ENCODE measurements at places on chromosomes 2 and 18.

- no peak for DNase-seq
Measured at GRCh38 chr2:144711630-144712549, 192.0 kb upstream of the ZEB2 start.

- no peak for DNase-seq
Measured at GRCh38 chr2:121000804-121001203, 265.1 kb downstream of the GLI2 start.

DNA sequence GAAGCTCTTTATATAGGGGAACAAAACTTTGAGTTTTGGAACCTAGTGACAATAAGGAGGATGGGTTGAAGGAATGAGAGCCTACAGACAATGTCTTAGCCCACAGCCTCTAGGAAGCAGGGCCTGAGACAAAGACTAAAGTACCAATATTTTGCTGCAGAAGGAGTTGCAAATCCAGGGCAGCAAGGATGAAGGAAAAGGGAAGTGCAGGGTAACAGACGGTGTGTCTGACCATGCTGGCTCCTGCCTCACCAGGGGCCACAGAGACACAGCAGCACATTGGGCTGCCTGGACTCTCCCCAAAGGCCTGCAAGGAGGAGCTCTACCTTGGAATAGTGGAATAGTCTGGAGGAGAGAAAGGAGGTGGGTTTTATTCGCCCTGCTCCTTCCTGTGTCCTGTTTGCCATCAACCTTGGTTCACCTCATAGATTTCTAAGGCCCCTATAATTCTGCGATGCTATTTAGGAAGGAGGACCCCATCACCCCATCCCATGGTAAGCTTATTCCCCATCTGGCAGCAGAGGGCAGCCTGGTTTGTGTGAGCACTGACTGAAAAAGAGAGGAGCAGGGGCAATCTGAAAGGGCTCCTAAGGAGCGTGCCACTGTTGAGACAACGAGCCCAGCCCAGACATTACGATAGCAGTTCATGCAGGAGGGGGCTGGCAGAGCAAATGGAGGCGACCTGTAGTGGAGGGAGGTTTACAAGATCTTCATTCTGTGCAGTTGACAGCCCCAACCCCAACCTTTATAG, 143.4 kb downstream of the MGAT5 start:
- no peak for DNase-seq

DNA sequence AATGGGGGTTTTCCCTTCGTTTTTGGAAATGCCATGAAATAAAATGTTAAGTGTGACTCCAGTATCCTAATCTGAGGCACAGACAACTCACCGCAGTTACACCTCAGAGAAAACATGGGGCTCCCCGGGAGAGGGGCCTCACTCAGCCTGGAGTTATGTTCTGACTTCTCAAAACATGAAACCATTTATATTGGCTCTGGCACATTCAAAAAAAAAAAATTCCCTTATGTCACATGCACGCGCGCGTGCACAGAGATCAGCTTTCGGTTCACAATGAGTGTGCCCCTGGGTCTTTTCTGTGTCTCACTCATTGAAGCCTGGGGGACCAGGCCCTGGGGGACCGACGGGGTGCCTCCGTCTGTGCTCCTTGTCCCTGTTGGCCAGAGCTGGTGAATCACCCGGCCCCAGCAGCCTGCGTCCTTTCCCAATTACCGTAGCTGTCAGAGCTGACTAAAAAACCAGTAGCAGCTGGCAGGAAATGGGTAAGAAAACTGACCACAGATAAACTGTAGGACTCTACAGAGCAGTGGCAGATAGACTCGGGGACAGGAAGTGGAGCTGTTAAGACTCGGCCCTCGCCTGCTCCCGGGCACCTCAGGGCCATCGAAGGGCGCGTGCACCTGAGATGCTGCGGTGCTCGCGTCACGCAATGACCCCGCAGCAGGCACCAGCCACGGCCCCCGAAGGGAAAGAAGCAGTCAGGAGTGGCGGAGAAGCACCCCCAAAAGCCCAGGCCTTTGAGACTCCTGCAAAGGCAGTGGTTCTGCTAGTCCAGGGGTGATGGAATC, 138.3 kb upstream of the ID2 start:
- peak; percentile 98 for DNase-seq

GRCh38 chr18:58175786-58176176, 131.8 kb downstream of the NEDD4L start:
- no peak for DNase-seq

DNA sequence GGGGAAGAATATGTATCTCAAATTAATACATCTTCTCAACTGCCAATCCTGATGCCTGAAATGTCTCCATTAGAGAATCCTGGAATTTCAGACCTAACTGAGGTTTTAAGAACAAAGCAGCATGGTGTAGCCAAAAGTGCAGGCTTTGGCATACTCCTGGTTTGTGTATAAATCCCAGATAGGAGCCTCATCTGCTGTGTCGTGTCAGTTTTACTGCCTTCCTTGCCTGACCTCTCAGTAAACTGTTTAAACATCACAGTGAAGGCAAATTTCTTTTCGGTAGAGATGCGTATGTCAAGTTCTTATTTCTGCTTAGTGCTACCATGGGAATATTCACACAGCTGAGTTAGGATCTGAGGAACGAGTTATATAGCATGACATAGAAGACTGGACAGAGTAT, 7.3 kb downstream of the SCG2 start:
- DNase-seq, result no peak

- no peak for DNase-seq
Measured at GRCh38 chr2:8368463-8368862, 313.4 kb upstream of the ID2 start.

DNA sequence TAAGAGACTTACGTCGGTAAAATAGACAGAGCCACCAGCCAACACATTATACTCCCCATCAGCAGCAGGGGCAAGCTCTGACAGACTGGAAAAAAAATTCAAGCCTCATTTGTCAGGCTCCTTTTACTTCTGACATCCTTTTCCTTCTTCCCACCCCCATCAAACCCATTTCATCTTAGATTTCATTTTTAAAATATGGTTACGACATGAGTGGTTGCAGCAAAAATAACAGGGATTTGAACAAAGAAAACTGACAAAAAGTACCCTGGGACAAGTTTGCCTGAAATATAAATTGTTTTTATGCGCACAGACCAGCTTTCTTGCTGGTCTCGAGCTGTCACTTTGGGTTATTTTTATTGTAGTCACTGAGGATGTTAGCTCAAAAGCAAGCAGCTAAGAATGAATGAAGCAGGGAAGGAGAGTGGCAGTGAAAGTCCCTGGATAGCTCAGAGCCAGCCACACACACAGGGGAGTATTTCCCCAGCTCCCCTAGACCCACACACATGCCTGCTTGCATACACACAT, 30.7 kb upstream of the LINC00305 start:
- no peak for DNase-seq

DNA sequence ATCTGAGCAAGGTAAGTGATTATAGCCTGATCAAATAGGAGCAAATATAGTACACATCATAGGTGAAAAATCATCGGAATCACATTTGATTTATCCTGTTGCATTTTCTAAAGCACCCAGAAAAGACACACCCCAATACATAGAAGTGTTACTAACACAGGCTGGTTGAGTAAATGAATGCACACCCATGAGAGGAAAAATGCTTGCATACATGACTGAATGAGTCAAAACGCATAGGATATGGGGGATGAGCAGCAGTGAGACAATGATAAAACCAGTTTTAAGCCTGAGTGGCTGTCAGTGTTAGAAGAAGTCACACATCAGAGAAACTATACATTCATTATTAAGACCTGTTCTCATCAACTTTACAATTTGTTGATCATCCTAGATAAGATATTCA, 449.6 kb upstream of the CDH20 start:
- no peak for DNase-seq

GRCh38 chr2:201734111-201734510, 35.7 kb upstream of the MPP4 start:
- no peak for DNase-seq

GRCh38 chr2:240339411-240340360, 95.8 kb upstream of the GPC1 start:
- DNase-seq, result no peak

DNA sequence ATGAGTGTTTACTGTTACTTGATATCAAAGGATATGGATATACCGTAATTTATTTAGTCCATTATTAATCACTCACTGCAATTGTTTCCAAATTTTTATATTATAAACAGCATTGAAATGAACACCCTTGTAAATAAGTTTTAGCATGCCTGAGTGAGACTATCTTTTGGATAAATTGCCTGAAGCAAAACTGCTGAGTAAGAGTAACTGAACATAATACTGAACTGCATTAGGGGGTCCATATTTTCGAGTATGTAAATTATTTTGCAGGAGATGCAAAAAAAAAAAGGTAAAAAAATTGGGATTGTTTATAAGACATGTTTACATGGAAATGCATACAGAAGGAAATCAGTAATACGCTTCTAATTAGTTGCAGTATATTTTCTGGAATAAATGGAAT, 215.6 kb upstream of the SMAD7 start:
- no peak for DNase-seq

DNA sequence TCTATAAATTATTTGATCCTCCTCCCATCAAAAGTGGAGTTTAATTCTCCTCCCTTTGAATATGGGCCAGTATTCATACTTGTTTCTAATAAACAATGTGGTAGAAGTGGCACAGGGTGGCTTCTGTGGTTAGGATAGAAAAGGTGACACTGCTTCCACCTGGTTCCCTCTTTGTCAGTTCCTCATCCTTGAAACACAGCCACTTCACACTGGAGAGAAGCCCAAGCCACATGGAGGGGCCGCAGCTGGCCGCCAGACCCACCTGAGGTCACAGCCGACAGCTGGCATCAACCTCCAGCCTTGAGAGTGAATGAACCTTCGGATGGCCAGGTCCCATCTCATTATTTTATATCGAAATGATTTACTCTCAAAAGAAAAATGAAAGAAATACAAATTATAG, 27.5 kb upstream of the SLC66A3 start:
- no peak for DNase-seq

GRCh38 chr2:148122788-148123187, 101.9 kb downstream of the MBD5 start:
- DNase-seq, result no peak

DNA sequence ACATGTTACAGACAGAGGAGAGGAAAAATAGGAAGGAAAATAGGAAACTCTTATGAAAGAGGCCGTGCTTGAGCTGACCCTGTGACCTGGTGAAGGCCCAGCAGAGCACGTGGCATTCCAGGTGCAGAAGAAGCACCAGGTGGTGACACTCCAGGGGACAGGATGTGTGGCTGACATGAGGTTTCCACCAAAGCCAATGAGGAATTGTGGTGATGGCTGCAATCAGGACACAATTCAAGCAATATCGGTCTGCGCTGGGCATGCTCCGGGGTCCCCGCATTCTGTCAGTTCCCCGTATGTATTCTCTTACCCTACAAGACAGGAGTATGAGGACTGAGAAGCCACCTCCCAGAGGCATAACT, 504.2 kb downstream of the EIPR1 start:
- no peak for DNase-seq

GRCh38 chr2:232454630-232455029, 1.3 kb upstream of the ALPI start:
- DNase-seq, result no peak

- DNase-seq, result no peak
Measured at GRCh38 chr2:209322905-209323512, 100.8 kb upstream of the MAP2 start.

GRCh38 chr2:40512256-40512655, 60.4 kb upstream of the SLC8A1 start:
- DNase-seq, result no peak

- DNase-seq, result no peak
Measured at GRCh38 chr2:241315879-241316631, at the start of gene SEPTIN2. Gene SEPTIN2, plus strand, starts transcription at chr2:241315925. Its CDS starts 8,308 bp downstream, at chr2:241324233.

DNA sequence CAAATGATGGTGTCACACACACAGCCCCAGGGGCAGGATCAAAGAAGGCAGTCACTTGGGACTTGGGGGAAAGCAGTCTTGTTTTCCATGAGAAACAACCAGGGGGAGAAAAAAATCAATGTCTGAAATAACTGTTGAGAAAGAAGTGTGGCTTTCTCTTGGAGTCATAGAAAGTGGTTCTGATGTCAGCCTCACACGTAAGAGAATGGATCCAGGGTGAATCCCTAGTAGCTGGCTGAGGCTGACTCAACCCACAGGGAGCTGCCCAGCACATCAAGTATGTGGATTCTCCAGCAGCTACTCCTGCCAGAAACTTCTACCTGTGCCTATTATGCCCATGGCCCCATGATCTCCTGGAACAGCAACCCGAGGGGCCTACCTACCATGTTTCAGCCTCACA, 33.6 kb upstream of the ZBTB7C start:
- no peak for DNase-seq

- no peak for DNase-seq
Measured at GRCh38 chr2:13539296-13539695, 822.6 kb downstream of the TRIB2 start.

DNA sequence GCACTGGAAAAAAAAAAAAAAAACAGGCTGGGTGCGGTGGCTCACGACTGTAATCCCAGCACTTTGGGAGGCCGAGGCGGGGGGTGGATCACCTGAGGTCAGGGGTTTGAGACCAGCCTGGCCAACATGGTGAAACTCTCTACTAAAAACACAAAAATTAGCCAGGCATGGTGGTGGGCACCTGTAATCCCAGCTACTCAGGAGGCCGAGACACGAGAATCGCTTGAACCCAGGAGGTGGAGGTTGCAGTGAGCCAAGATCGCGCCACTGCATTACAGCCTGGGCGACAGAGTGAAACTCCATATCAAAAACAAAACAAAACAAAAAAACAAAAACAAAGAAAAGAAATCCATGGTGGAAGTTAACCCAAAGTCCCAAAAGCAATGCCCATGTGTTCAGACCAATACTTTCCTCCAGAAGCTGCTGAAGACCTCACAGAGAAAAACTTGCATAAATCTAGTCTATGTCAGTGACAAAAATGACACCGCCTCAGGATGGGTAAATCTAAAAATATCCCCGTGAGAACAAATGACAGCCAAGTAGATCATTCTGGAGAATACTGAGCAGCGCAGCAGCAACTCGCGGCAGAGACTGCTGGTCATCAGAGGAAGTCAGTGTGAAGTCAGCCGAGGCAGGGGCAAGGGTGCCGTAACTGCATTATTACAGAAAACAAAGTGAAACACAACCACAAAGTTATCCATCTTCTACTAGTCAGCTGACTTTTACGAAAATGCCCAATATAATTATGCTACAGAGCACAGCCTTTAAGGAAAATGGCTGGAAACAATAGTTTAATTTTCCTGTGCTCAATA, 41.0 kb downstream of the LPIN2 start:
- DNase-seq, result peak; percentile 89

- DNase-seq, result no peak
Measured at GRCh38 chr2:38153476-38154135, 77.7 kb upstream of the CYP1B1 start.

- no peak for DNase-seq
Measured at GRCh38 chr2:143608063-143608423, 478.8 kb downstream of the ARHGAP15 start.

DNA sequence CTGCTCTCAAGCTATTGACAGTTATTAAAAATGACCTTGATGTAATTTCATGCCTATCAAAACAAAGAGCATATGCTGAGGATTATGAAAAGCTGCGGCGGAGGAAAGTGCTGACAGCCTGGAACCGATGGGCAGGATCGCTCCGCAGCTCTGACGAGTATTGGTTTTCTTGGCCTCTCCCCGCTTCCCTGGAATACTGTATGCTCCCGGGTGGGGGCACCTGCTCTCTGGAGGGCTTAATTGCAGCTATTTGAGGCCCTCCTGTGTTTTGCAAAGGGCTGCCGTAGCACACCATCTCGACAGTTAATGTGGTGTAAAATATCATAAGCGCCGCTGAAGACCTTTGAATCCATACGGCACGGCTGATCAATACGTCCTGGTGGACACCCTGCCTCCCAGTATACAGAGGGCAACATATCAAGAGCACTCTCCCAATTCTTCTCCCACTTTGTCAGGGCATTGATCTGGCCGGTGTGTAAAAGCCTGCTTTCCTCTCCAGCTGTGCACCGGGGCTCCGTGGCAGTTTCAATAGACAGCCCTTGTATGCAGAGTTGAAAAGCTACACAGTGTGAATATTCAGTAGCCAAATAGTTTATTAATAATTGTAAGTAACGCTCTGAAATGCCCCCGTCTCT, 662.4 kb downstream of the GALR1 start:
- DNase-seq, result no peak
